ENCODE measurements at places on chromosomes 16 and 17.

DNA sequence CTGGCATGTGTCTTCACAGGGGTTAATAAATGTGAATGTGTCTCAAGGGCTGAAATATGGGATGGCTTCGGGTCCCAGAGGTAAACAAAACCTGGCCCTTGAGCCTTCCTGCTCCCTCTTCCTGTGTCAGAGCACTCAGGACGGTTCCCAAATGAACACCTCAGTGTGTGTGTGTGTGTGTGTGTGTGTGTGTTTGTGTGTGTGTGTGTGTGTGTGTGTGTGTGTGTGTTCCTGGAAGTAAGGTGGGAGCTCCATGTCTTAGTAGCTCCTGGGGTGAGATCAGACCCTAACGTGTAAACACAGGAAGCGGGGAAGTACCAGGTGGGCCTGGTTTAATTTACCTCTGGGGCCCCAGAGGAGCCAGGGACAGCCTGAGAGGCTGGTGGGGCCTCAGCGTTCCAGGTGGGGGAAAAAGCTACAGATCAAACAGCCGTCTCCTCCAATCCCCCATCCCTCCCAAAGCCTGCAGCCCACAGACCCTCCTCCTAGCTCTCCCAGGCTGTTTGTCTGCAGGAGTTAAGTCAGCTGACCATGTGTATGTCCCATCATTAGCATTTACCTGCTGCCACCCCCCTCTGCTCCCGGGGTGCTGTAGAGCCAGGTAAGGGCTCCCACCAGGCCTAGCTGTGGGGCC lies 6.1 kb downstream of the KIF19 start:
- DNase-seq: no peak

GRCh38 chr16:20849589-20850390 lies 43.5 kb downstream of the REXO5 start:
- DNase-seq: no peak

- no peak for DNase-seq
Observed at GRCh38 chr17:69763503-69763902, 311.5 kb upstream of the KCNJ16 start.

DNA sequence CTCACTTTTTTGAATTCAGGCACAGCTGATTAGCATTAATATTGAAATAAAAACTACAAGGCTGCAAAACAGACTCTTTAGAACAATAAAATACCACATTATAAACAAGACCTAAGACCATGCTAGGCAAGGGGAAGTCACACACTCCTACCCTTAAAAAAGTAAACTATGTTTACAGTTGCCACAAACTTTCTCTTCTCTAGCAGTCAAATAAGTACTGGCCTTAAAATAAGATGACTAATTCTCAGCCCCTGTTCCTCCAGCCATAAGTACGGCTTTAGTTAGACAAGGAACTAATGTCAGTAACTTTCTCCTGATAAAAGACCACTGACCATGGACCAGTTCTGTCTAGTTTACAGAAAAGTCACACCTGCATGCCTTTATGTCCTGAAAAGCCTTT lies 19.5 kb upstream of the CPHXL start:
- no peak for DNase-seq

GRCh38 chr17:19678581-19679453 lies 30.3 kb downstream of the ALDH3A2 start:
- DNase-seq: no peak

GRCh38 chr17:7260151-7260550 lies 2.1 kb downstream of the CLDN7 start:
- DNase-seq: no peak

DNA sequence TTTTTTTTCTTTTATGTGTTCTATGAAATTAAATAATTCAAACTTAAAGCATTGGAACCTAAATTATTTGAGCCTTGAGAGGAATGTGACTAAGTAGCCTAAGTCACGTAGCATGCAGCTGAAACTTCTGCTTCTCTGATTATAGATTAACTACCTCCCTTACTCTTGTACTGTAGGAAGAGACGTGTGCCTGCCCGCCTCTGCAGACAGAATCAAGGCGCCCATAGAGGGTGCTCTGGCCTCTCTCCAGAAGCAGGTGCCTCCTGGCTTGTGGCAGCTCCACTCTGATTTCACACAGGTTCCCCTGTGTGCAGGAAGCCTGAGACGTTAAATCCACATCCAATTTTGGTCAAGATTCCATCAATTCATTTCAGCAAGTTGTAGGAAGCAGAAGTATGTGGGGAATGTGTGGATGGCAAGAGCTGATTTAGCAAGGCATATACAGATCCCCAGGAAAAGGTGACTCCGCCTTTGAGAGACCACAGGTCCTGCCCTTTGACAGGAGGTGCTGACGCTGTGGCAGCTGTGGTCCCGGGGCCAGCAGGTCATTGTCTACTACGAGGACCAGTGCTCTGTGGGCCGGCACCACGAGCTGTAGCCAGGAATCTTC lies 1418.8 kb downstream of the CDH11 start:
- peak; percentile 37 for DNase-seq

DNA sequence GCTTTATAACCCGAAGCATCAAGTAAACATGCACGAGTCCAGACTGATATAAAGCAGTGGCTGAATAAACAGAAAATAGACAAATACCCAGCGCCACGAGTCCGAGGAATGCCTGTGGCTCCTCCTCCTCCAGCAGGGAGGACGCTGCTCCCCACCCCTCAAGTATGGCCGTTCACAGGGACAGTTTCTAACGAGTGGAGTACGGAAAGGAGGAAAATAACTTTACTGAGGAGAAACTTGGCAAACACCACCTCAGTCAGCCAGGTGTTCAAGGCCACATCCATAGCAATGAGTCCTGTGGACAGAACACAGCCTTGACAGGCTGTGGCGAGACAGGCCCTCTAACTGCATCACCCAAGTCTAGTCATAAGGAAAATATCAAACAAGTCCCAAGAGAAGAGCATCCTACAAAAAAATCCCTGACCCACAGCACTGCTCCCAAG lies 9.2 kb downstream of the ZDHHC7 start:
- DNase-seq: no peak

- DNase-seq: peak; percentile 23
Observed at GRCh38 chr17:44865231-44865660, 17.6 kb downstream of the HIGD1B start.

DNA sequence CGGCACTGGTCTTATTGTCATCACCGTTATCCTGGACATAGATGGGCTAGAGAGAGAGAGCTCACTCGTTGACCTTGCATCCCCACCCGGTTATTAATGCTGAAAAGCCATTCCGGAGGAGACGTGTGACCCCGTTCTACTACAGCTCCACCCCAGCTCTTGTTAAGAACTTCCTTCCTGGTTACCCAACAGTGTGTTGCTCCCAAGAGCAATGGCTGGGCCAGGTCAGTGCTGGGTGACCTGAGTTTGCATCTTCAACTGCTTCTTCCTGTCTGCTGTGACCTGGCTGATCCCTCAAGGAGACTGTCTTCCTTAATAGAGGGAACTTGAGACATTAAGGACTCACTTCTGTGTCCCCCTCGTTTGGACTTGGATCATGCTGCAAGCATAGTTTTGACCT lies 96.1 kb upstream of the SDK2 start:
- no peak for DNase-seq

- DNase-seq: no peak
Observed at GRCh38 chr17:46770818-46771560, 47.5 kb downstream of the WNT3 start.

DNA sequence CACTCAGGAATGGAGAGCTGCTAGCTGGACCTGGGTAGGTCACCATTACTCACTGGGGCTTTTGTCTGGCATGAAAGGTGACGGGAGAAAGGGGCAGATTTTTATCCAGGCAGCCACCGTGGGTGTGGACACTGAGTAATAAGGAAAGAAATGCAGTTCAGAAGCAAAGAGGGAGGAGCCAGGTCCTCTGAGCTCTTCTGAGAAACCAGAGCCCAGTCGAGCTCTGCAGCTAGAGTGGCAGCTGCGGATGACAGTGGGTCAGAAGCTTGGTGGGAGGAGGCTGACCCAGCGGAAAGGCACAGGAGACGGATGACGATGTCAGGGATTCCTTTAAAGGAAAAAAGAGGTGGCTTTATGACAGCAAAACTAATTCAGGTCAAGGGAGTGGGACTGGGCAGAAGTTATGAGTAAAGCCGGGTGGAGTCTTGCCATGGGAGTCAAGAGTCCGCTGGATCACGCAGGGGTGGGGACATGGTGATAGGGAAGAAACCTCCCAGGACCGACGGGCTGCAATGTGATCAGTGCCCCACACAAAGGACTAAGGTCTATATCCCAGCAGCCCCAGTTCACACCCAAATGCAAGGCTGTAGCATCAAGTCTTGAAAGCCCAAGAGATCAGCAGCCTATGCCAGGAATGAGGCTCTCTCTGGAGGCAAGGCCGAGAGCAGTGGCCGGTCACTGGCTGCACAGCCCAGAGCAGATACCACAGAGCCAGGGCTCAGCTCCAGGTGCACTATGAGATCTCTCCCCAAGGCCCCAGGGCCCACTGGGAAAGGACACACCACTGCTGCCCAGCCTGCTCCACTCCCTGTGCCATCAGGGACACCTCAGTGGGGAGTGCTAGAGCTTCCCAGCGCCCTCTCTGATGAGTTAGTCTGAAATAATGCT lies 6.3 kb upstream of the MNT start:
- peak; percentile 92 for DNase-seq

DNA sequence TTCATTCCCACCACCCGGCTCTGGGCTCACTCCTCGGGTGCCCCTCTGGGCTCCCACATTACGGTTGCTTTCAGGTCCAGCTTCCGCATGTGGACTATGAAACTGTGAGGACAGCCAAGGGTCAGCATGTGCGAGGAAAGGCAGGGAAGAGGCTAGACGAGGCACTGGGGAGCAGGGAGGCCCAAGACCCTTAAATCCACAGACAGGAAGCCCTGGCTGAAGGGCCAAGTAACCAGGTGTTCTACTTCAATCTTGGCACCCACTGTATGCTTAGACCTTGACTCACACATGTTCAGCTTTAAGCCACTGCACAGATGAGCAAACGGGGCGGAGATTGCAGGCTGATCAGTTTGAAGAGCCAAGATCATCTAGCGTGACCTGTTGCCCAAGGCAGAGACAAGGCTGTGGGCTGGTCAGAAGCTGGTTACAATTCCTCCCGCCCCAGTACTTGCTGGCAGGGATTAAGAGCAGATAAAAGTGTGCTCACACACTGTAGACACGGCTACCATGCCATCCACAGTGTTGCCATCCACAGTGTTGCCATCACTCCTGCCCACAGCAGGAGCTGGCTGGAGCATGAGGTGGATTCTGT lies at the start of gene CES4A:
TSS of gene CES4A (plus strand) at position 393 of the 592 bp plus-strand sequence. CDS start at position 577, 184 bp downstream.
- peak; percentile 90 for DNase-seq

DNA sequence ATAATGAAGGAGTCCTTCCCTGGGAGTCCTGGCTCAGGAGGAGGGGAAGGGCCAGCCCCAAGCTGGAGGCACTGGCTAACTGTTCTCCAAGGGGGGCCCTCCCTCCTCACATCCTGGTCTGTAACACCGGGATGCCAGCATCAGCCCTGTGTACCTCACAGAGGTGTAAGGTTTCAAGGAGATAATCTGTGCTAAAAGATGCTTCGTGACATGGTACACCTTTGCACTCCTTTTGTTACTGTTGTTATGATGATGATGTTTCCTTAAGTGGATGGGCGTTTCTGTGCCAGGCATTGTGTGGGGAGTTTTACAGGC lies 236.7 kb upstream of the TNRC6C start:
- DNase-seq: no peak

DNA sequence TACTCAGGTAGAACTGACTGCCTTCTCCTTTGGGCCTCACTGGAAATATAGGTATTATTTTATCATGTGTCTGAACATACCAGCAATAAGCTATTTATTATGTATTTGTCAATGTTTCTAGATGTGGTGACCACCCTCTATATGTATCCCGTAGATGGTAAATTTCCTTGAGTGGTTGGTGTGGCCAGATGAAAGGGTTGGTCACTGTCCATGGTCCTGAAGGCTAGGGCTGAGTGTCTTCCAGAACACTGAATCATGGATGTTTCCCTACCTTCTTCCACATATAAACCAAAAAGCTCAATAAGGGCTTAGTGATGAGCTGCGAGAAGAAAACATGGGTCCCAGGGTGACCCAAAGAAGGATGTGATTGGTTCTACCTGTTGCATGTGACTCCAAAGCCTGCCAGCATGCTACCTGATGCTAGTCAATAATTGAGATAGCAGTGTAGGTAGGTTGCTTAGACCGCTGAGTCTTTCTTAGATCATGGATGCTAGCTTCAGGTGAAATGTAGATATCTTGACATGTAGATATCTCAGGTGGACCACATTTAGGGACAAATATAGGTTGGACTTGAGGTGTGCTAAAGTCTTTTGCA lies 150.3 kb downstream of the ASIC2 start:
- DNase-seq: no peak

- DNase-seq: no peak
Observed at GRCh38 chr17:67801626-67802175, 23.6 kb upstream of the BPTF start.

DNA sequence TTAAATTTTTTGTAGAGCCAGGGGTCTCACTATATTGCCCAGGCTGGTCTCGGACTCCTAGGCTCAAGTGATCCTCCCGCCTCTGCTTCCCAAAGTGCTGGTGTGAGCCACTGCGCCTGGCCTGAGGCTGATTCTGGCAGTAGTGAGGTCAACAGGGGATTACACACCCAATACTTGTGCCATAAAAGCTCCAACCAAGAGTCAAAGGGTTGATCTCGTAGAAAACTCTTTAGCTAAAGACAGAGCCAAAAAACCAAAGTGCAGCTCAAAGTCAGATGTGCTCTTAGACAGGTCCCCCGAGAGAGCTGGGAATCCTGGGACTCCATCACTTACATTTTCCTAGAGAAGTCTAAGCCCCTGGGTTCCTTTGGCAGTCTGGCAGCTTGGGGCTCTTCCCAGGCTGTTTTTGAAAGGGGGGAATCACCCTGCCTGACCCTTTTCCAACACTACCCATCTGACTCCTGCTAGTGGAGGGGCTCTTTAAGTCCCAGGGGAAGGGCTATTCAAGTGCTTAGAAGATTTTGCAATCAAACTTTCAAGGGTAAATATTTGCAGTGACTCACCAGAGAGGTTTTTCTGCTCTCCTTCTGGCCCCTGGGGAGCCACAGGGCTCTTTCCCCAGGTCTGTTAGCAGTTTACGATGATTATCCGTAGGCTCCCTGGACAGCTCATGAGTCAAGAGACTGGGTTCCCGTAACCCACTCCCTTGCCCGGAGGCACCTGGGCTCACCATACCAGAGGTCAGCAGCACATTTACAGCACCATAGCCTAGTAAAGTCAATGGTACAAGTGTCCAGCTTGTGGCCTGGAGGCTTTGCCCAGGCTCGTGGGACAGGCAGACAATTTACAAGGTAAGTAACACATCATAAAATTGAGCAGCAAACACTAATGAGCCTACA lies 408.7 kb downstream of the SLC39A11 start:
- DNase-seq: peak; percentile 86

DNA sequence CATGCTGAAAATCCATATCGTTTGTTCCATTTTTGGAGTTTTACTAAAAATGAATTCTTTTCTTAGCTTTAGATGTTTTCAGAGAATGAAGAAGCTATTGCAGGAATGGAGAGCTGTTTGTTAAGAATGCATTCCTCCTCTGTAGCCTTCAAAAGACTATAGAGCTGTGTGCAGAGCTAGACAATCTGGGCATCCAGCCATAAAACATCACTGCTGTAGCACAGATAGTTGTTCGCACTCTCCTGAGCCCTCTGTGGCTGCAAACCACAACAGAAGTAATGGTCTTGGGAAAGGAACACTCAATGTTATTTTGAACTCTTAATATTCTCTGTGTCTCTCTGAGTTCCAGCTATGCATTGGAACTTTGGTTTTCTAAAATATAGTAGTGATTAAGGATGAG lies 4.9 kb downstream of the TNRC6C start:
- peak; percentile 66 for DNase-seq
